Erythroblast (primary cell): ENCODE measurements at places on chromosomes 1 and 21.

GRCh38 chr1:171484760-171485374 is 463 bp upstream of the PRRC2C start:
- DNase-seq = no peak

- peak; percentile 70 for DNase-seq
These were observed 13.8 kb upstream of the POGZ start for GRCh38 chr1:151472856-151473731.

DNA sequence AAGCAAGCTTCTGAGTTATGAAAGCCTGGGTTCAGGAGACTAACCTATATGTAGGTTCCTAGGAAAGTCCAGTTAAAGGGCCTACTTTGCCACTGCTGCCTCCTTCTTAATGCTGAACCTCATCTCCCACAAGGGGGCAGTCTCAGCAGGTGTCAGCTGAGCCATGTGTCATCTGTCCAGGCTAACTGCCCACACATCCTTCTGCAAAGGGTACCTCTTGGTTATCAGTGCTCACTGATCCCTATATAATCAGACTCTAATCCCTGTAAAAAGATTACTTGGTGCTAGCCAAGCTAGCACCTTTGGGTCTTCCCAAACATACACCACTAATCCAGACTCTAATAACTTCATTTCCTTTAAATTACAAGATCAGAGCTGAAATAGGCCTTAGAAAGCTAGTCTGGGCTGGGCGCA is 9.0 kb downstream of the PRDX1 start:
- peak; percentile 85 for DNase-seq

GRCh38 chr1:93821423-93822144 is 57.4 kb downstream of the DNTTIP2 start:
- no peak for DNase-seq

GRCh38 chr1:97976801-97977200 is 56.0 kb upstream of the DPYD start:
- DNase-seq = no peak

- DNase-seq = no peak
These were observed 5.8 kb downstream of the PRDM16 start for GRCh38 chr1:3074800-3075199.

DNA sequence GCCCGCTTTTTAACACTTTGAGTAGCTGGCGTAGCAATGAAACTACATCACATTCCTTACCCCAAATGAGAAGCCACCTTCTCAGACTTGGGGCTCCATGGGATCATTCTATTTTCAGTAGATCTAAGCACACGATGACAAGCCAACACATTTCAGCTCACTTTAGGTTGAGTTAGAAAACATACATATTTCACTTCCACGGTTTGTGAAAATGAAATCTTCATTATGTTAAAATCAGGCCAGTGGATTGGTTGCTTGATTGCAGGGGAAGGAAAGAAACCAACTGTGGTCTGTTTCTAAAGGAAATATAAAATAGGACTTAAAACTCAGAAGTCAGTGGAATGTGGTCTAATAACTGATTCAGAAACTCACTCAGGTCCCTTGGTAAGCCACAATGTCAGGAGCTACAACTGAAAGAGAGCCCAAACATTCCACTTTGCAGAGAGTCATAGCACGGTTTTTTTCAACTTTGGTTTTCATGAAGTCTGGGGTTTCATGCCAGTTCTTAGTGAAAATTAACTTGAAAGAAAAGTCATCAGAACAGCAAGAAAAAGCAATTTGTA is 82.3 kb upstream of the TIAM1 start:
- no peak for DNase-seq

DNA sequence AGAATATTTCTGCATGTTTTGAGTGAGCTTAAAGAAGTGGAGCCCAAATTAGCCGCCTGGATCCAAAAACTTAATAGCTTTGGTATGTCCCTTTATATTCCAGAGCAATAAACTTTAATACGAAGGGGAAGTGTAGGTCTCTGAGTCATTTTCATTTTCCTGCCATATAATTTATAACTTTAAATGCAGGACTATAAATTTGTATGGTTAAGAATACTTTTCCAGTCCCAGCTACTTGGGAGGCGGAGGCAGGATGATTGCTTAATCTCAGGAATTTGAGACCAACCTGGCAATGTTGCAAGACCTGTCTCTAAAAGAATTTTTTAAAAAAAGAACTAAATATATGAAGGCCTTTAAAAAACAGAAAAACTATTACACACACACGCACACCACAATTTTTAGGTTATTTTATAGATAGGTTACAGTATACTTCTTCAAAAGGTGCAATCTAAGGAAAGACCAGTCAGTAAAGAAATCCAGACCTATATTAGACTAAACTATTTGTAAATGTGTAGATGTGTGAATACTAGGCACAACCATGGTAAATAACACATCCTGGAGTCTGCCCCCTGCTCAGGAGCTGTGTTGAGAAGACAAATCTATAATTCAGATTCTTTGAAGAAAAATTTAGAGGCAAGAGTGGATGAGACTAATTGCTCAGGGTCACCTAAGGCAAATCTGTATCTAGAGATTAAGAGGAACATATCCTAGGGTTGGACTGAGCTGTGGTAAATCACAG is 80.3 kb downstream of the TTC3 start:
- DNase-seq = no peak

DNA sequence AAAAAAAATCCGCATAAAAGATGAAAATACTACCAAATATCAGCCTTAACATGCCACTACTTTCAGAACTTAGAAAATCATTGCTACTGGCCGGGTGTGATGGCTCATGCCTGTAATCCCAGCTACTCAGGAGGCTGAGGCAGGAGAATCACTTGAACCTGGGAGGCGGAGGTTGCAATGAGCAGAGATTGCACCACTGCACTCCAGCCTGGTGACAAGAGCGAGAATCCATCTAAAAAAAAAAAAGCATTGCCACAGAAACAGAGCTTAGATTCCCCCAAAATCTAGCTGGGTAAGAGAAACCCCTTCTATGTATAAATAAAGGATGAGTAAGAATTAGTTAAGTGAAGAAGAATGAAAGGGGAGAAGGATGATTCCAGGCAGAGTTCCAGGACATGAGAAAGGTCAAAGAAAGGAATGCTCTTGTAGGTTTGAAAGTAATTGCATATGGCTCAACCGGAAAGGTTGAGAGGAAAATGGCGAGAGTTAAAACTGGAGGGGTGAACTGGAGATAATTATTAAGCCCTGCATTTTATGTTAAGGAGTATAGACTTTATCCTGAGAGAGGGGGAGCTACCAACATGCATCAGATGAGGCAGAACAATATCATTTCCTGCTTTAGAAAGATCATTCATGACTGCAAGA is 19.7 kb upstream of the NRDC start:
- DNase-seq = no peak

DNA sequence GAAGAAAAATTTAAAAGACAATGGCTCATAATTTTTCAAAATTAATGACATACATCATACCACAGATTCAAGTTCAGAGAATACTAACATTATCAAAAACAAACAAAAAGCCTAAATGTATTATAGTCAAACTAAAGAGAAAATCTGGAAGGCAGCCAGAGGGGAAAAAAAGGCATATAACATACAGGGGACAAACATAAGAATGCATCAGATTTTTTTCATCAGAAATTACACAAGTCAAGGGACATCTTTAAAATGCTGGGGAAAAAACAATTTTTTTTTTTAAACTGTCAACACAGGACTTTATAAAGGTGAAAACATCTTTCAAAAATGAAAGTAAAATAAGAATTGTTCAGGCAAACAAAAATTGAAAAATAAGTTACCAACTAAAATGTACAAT is 478.4 kb upstream of the PLXNA2 start:
- DNase-seq = no peak

GRCh38 chr1:24070821-24071393 is 41.0 kb downstream of the MYOM3 start:
- DNase-seq = no peak

GRCh38 chr1:41536361-41536802 is 51.9 kb upstream of the EDN2 start:
- no peak for DNase-seq

- no peak for DNase-seq
These were observed 42.9 kb downstream of the RUNX1 start for GRCh38 chr21:35006248-35006647.

- DNase-seq = no peak
These were observed 12.0 kb downstream of the SSU72 start for GRCh38 chr1:1562556-1563195.

DNA sequence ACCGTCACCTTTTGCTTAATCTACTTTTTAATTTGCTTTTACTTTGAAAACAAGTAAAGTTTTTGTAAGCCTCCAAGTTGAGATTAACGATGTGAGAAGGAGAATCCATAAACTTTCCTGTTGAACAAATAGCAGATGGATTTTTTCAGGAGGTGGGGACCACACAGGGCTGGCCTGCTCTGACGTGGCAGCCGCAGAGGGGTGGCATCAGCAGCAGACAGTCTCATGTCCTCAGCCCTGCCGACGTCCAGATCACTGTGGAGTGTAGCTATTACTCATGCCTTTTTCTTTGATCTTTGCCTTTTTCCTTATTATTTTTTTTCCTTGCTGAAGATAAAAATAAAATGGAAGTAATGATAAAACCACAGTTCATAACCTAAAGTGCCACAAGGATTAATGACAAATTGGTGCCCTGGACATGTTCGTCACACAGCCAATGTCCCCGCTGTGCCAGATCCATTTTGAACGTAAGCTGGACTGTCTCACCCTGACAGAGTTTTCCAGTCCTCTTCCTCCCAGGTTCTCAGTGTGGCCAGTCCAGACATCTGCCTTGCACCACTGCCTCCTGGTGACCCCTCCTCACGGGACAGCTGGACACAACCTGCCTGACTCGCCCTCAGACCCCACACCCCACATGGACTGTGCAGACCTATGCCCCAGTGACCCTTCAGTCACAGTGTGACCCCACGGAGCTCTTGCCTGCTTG is 15.4 kb upstream of the ZBTB21 start:
- no peak for DNase-seq

- DNase-seq = no peak
These were observed 18.2 kb downstream of the RNF19B start for GRCh38 chr1:32946413-32946812.

DNA sequence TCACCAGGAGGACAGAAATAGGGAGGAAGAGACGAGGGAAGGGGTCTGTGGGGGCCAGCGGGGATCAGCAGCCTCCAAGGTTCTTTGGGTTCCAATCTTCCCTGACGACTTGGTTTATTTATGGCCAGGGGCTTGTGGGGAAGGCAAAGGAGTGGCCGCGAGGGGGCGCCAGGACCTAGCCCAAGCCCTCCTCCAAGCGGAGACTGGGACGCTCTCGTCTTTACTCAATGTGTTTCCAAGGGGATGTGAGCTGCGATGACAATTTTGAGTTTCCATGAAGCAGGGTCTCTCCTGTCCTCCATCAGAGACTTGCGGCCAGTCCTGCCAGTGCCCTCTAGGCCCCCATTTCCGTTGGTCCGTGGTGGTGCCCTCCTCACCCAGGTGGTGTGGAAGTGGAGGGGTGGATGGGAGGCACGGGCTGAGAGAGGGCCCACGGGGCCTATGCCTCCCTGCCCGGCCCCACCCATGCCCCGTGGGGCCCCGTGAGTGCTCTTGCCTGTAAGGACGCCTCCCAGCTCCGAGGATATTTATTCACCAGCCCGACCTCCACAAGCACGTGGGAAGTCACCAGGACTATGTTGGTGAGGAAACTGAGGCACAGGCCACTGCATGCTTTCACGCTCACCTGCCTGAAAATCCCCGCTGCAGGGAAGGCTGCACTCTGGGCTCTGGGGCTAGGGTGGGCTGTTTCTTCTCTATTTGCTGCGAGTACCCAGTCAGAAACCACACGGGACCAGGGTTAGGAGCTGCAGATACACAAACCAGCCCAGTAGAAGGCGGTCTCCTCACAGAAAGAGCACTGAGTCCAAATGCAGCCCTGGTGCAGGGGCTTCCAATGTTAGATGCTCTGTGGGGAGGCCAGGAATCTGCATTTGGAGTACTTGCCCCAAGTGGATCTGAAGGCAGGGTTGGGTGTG is 26.5 kb downstream of the DMRTB1 start:
- DNase-seq = peak; percentile 77

- no peak for DNase-seq
These were observed 78.5 kb downstream of the ITPKB start for GRCh38 chr1:226660410-226661182.
